ENCODE measurements at places on chromosomes 11 and 22. TPM values are rescaled to one million over a fixed set of nuclear protein-coding genes. Genes with fewer than 3 reads are reported as not detected.

The OR52B2 gene
- not detected for polyA plus RNA-seq

- no peak for DNase-seq
Measured at GRCh38 chr11:85912414-85912813, 57.2 kb downstream of the CCDC83 start.

The OLFML1 gene
- polyA plus RNA-seq, result 29.8 TPM

The OR2AG1 gene
- not detected for polyA plus RNA-seq

The ALX4 gene
- 0.27 TPM for polyA plus RNA-seq

DNA sequence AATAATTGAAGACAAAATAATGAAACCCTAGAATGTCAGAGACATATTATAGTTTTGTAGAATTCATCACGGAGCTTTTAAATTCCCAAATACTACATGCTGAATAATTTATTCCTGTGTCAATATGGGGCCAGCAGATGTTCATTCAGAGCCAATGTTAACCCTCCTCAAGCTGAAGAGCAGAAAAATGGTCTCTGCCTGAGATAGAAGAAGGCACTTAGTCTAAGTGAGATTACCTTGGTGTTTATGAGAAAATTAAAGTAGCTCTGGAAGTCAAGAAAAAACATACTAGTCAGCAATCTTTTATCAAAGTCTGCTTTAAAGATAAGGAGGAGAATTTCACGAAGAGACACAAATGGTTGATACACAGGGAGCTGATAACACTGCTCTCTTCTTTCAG, 328.2 kb downstream of the TTC28 start:
- no peak for DNase-seq

- DNase-seq, result no peak
Measured at GRCh38 chr11:123585706-123586105, 68.7 kb downstream of the SCN3B start.

GRCh38 chr11:12214751-12215150, 104.4 kb downstream of the MICAL2 start:
- no peak for DNase-seq

DNA sequence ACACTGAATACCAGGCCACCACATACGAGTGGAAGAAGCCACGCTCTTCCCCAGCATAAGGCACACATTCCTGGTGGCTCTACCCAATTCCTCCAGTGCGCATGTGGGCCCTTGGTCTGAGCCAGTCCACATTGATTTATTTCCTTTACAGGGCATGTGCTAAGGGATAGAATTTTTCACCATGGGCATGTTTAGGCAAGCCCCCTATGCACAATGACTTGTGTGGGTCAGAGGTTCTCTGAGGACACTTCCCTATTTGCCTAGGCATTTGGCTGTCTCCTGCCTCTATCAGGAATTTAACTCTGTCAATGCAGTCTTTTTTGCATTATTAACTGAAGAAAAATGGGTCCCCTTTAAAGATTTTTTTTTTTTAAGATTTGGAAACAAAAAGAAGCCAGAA, 718.1 kb downstream of the NTM start:
- no peak for DNase-seq

The FLRT1 gene
- 3.4 TPM for polyA plus RNA-seq

The PISD gene
- 36.8 TPM for polyA plus RNA-seq

- peak; percentile 28 for DNase-seq
Measured at GRCh38 chr11:14079011-14079410, 116.5 kb downstream of the SPON1 start.

The TKFC gene
- polyA plus RNA-seq, result 63.4 TPM

The RAPSN gene
- 0.52 TPM for polyA plus RNA-seq

DNA sequence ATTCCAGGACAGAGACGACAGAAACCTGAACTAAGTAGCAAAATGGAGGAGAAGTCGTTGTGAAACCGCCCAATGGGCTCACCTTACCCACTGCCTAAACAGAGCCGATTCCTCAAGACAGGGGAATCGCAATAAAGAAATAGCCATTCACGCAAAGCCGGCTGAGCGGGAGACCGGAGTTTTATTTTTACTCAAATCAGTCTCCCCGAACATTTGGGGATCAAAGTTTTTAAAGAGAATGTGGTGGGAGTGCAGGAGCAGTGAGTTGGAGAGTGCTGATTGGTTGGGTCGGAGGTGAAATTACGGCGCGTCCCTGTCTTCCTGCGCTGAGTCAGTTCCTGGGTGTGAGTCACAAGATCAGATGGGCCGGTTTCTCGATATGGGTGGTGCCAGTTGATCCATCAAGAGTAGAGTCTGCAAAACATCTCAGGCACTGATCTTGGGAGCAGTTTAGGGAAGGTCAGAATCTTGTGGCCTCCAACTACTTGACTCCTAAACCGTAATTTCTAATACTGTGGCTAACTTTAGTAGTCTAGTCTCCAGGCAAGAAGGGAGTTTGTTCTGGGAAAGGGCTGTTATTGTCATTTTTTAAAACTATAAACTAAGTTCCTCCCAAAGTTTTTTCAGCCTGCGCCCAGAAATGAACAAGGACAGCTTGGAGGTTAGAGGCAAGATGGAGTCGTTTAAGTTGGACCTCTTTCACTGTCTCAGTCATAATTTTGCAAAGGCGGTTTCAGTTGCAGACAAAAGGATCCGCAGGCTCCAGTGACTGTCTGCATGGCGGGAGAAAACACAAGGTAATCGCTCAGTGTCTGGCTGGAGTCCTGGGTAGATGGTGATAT, 34.1 kb downstream of the OR4D9 start:
- DNase-seq, result no peak

DNA sequence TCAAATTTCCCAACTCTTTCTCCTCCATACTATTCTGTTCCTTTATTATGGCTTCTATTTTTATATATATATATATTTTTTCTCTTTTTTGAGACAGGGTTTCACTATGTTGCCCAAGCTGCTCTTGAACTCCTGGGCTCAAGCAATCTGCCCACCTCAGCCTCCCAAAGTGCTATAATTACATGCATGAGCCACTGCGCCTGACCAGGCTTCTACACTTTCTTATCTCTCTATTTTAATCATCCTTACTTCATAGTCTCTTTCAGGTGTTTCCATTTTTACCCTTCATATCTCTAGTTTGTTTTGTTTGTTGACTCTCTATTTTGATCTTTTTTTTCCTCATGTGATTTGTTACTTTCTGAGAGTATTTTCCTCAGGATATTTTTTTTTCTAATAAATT, 19.8 kb downstream of the GVQW3 start:
- DNase-seq, result no peak

- DNase-seq, result no peak
Measured at GRCh38 chr11:68938816-68939582, 35.3 kb downstream of the IGHMBP2 start.

GRCh38 chr11:94638902-94639373, 71.8 kb downstream of the PIWIL4 start:
- no peak for DNase-seq

- no peak for DNase-seq
Measured at GRCh38 chr11:74069146-74070046, 60.5 kb upstream of the UCP3 start.

The NRXN2 gene
- 24.6 TPM for polyA plus RNA-seq

DNA sequence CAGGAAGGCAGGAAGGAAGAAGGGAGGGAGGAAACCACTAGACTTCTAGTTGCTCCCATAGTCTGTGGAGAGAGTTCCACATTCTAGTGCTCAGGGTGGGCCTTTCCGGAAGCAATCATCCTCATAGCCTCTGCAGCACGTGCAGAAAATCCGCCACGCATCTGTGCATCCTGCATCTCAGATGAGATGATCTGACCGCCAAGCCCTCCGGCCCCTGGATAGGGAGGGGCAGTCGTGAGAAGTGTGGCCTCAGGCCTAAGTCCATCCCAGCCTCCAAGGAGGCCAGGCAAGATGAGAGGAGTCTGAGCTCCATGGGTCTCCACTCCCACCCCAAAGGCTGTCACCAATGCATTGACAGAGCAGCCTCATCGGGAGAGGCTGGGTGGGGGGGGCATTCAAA, 30.4 kb upstream of the IGSF9B start:
- DNase-seq, result no peak

DNA sequence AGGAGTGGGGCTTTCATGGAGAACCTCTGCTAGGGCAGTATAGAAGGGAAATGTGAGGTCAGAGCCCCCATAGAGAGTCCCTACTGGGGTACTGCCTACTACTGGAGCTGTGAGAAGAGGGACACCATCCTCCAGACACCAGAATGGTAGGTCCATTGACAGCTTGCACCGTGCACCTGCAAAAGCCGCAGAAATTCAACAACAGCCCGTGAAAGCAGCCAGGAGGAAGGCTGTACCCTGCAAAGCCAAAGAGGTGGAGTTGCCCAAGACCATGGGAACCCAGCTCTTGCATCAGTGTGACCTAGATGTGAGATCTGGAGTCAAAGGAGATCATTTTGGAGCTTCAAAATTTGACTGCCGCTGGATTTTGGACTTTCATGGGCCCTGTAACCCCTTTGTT, 245.6 kb downstream of the TENM4 start:
- no peak for DNase-seq

The MFRP gene
- polyA plus RNA-seq, result not detected

DNA sequence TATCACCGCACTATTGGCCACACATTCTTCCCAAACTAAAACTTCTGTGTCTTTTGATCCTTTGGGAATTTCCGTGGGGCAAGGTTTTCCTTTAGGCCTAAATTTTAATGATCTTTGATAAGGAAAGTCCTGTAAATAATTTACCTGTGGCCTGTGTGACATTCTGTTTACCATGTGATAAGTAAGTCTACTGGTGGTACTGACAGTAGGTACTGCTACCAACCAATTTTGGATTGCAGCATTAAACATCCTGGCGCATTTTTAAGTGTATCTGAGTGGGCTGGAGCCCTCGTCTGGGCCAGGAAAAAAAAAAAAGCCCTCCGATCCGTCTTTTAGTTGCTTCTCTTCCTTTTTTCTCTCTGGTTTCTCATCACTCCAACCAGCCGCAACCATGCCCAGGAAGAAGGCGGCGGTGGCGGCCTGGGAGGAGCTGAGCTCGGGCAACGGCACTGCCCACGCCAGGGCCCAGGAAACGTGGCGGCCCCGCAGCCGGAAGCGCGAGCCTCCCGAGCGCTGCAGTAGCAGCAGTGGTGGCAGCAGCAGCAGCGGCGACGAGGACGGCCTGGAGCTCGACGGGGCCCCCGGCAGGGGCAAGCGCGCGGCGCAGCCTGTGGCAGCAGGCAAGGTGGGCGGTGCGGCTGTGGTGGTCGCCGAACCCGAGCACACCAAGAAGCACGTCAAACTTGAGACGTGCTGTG, 33.6 kb downstream of the ASRGL1 start:
- no peak for DNase-seq

GRCh38 chr11:117839380-117839881, 14.9 kb upstream of the FXYD2 start:
- no peak for DNase-seq

DNA sequence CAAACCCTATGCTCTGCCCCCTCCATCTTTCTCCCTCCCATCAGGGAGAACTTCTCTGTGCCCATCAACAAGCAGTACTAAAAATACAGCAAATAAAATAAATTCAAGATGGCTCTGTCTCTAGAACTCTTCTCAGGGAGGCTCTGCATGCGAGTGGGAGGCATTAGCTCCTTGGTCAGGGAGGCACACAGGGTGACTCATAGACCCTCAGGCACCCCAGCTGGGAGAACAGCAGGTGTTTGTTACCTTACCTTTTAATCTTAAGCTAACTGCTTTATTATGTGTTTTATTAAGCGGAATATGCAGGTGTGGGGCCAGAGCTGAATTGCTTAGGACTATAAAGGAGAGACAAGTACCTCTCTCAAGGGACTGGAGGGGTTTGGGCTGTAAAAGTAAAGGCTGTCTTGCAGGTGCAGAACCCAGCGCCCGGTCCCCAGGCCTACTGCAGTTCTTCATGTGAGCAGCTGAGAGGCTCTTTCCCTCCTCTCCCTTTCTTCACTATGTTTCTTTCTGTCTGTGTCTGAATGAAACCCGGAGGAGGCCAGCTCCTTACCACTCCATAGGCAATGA, 20.8 kb downstream of the CSNK2A3 start:
- DNase-seq, result no peak

- DNase-seq, result no peak
Measured at GRCh38 chr11:47152126-47152952, 24.3 kb downstream of the ARFGAP2 start.

GRCh38 chr11:85974122-85974521, 94.8 kb downstream of the PICALM start:
- no peak for DNase-seq

The UPB1 gene
- polyA plus RNA-seq, result 0.84 TPM

The CSNK2A3 gene
- 1.9 TPM for polyA plus RNA-seq

The DKK3 gene
- polyA plus RNA-seq, result 60.4 TPM

GRCh38 chr11:35077709-35078469, 61.1 kb upstream of the CD44 start:
- DNase-seq, result no peak

The NUP98 gene
- 66.6 TPM for polyA plus RNA-seq

The WT1 gene
- 231 TPM for polyA plus RNA-seq

- DNase-seq, result no peak
Measured at GRCh38 chr11:109747839-109748238, 325.8 kb downstream of the C11orf87 start.

The PATE2 gene
- polyA plus RNA-seq, result not detected
